ENCODE measurements at places on chromosomes 16 and 17. TPM values are rescaled to one million over a fixed set of nuclear protein-coding genes. Genes with fewer than 3 reads are reported as not detected.

NHLRC4 gene
- not detected for polyA plus RNA-seq

CIITA gene
- 0.38 TPM for polyA plus RNA-seq

TIGD7 gene
- polyA plus RNA-seq, result 4.3 TPM

KRT9 gene
- polyA plus RNA-seq, result not detected

CHMP1A gene
- polyA plus RNA-seq, result 4.8 TPM

TNK1 gene
- not detected for polyA plus RNA-seq

PMP22 gene
- polyA plus RNA-seq, result 10.8 TPM

HSD17B2 gene
- not detected for polyA plus RNA-seq
